Fibroblast of skin of left biceps (primary cell): ENCODE measurements at places on chromosomes 13 and 19.

GRCh38 chr19:3056417-3057088 lies 5.7 kb downstream of the TLE5 start:
- DNase-seq = no peak

DNA sequence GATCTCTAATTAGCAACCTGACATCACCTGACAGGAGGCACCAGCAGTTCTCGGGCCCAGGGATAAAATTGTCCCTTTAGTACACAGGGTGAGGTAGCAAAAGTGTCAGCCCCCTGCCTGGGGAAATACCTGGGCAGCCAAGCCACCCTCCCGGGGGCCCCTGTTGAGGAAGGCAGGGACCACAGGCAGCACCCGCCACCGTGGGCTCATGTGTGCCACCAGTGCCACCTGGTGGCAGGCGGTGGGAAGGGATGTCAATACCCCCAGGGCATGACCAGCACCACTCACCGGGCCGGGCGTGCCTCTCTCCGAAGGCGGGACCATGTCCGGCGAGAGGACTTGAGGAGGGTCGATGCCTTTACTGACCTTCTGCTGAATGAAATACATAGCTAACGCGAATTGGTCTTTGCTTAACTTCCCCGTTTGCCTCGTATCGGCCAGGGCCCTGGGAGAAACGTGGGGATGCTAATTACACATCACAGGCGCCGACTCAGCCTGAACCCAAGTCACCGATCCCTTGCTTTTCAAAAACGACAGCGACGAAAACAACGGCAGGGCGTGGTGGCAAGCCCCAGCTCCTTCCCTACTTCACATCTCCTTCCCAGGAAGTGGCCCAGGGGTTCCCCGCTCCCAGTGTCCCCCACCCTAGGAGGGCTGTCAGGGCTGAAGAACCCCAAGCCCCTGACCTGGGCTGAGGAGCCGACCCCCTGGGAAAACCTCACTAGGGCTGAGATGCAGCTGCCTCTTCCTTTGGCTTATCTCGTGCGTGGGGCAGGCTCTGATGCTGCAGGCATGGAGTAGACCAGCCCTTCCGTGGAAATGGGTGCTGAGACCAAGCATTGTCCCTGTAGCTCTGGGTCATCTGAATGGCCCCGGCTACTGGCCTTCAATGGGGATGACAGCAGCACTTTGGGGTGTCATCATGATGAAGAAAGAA lies 53.8 kb downstream of the EPS15L1 start:
- DNase-seq = no peak

DNA sequence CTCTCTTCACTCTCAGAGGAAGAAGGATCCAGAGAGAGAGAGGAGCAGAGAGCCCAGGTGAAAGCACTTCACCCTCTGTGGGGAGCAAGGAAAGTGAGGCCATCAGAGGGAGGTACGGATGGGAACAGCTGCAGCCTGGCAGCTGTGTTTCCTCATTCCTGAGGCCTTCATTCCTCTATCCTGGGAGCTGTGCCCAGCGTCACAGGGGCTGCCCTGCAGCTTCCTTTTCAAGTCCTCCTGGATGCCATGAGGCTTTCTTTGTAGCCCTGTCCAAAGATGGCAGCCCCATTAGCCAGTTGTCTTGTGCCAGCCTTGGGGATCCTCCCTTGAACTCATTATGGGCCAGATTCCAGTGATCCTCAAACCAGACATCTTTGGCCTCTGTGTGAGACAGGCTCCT lies 76.8 kb upstream of the PCDH8 start:
- DNase-seq = no peak

GRCh38 chr13:43994999-43995859 lies 115.5 kb downstream of the LACC1 start:
- no peak for DNase-seq

DNA sequence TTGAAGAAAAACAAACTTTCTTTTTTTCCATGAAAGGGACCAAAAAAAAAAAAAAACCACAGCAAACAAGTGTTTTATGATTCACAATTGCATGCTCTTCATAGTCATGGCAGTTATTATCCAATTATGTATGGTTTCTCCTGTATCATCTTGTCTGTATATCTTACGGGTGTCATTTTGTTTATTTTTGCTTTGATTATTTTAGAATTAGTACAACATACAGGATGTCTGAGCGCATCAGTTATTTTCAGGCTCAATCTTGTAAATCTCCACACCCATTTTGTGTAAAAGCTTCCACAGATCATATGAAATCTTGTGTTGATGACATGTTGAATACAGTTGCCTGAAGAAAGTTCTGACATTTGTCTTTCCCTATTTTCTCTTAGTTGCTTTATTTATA lies 280.3 kb downstream of the KLF5 start:
- no peak for DNase-seq

DNA sequence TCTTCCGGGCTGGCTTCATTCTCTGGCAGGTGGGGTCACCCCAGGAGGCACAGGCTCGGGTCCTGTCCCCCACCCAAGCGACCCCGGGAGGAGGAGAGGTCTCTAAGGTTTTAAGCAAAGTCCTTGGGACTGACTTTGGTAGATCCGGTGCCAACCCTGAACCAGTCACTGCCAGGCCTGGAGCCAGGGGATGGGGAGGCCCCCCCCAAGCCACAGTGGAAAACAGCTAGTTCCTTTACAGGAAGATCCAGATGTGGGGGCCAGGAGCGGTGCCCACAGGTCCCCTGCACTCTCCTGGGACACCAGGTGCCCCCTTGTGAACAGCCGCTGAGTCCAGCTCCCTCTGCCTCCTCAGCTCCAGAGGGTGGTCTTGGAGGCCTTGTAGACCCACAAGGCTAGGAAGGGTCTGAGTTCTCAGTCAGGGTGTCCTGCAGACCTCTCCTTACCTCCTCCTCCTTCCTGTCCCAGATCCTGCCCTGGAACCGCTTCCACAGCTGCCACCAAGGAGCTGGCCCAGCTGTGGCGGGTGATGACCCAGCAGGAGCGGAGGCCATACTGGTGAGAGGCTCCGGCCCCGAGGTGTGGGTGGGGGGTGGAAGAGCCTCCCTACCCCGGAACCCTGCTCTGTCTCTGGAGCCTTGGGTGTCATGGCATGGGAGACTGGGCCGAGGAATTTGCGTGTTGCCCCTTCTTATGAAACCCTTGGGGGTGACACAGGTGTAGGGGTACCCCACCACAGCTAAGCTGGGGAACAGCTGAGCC lies 6.0 kb downstream of the SIX5 start:
- no peak for DNase-seq

- DNase-seq = no peak
Observed at GRCh38 chr13:101799196-101799595, 346.7 kb downstream of the ITGBL1 start.

DNA sequence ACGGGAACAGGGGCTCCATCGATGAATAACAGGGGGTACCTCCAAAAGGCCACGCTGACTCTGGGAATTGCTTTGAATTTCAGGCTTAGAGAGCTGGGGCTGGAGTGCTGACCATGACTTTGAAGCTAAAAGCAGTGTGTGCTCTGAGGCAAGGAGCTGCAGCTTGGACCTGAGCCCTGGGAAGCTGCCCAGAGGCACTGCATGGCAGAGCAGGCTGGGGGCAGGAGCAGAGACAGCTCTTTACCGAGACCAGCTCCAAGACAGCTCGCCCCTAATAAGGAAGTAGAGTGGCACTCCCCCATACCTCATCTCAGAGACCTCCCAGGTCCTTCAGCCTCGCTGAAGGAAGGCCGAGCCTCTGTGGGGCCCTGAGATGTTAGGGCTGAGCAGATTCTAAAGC lies 200.2 kb downstream of the COL4A1 start:
- no peak for DNase-seq
